ENCODE measurements at places on chromosomes 5 and 9.
A peak's percentile ranks its signal among the peaks of the same experiment; 100 is the strongest.

DNA sequence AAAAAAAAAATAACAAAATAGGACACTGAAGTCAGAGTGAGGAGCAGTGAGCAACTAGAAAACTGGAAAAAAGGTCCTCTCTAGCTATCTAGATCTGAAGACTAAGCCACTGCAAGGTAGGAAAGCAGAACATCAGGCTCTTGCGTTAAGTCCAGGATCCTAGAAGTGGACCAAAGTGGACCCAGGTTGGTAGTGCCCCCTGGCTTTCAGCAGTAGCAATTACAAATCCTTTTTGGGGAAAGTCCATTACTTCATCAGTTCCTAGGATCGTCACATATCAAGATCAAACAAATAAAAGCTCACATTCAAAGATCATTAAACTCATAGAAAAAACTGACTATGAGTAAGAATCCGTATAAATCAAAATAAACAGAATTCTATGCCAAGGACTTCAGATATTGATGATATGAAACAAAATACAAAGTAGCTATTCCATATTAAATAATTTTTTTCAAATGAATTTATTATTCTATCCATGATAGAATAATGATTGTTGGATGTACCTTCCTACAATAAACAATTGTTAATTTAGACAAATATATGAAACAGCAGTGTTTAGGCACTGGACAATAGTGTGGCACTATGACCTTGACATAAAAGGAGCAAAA, 6.5 kb upstream of the RICTOR start:
- peak; percentile 8 for DNase-seq

DNA sequence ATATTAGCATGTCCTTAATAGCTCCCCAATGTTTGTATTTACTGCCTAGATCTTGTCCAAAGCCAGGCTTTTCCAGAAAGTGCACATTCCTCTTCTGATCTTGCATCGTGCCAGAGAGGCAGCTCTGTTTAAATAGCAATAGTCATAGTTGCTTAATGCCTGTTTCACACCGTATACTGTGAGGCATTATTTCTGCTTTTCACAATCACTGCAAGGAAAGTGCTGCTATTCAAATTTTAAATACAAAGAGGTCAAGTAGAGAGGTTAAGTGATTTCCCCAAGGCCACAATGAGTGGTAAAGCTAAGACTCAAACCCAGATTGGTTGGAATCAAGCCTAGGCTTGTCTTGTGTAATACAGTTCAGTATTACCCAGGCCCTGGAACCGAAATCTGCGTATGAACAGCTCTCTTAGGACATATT, 153.6 kb downstream of the SNX18 start:
- no peak for DNase-seq

- no peak for DNase-seq
These were observed 10.6 kb upstream of the SLC2A6 start for GRCh38 chr9:133489253-133490190.

DNA sequence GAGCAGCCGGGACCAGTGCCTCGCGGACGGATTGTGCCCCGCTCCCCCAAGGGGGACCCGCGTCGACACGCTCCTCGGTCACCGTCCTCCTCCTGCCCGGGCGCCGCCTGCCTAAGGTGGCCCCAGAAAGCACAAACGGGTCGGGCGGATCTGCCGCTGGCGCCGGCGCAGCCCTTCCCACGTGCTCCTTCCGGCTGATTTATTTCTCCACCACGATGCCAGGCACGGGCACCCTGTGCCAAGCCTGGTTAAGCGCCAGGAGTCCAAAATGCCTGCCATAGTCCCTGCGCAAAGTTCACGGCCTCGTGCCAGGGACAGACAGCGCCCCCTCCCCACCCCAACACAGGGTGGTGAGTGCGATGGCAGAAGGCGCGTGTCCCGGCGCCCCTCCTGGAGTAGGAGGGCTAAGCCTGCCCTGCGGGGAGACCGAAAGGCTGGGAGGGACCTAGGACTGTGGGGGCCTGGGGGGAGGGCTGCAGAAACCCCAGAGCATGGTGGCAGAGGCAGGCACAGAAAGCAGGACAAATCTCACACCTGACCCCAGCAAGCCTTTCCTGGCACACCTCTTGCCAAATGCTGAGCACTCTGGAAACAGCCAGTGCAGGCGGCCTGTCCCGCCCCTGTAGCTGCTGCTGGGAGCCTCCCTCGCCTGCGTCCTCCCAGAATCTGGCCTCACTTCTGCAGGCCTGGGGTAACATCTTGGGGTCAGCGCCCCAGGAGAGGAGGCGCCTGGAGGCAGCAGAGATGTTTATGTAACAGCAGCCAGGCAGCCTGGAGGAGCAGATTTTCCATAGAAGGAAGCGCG, 1.1 kb upstream of the NOTCH1 start:
- DNase-seq, result peak; percentile 32

DNA sequence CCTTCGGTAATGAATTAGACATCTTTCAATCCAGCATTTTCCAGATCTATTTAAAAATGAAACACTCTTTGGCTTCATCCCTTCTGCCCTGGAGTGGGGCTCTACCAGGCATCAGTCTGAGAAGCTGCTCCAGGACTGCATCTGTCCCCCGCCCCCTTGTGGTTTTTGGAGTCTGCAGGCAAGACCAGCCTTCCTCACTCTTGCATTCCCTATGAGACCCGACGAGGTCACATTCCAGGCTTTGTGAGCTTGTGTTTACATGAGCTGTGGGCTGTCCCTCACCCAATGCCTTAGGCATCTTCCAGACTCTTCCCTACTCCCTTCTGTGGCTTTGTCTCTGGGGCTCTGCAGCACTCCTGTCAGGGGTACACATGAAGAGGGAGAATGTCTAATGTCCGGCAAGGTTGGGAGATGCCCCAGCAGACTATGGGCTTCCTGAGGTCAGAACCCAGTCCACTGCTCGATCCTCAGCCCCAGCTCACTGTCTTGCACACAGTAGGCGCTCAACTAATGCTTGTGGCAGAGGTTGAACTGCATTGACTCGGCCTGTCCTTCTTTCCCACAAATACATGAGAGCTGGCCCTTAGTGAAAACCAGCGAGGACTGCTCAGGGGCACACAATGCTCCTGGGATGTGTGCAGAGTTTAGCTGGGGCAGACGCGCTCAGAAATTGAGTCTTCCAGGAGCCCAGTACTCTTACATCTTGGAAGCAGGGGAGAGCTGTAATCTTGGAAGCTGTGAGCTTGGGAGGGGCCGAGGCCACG, 11.7 kb upstream of the GADD45G start:
- DNase-seq, result no peak

GRCh38 chr5:178420354-178420781, 169.8 kb downstream of the COL23A1 start:
- DNase-seq, result no peak

GRCh38 chr5:175736652-175737051, 78.8 kb downstream of the HRH2 start:
- no peak for DNase-seq

DNA sequence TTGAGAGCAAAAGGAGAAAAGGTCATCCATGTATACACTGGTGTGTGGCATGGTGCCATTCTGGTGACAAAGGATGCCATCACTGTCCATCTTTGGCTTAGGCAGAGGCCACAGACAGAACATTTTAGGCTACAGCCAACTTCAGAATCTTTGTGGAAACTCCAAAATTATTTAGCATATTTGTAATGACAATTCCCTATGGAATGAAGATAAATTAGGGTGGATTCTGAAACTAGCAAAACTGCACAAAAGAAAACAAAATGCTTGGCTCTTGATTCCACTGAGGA, 92.5 kb downstream of the FBXW11 start:
- no peak for DNase-seq

GRCh38 chr5:137383909-137384308, 115.2 kb downstream of the SPOCK1 start:
- DNase-seq, result no peak

GRCh38 chr9:89853931-89854330, 249.1 kb downstream of the GADD45G start:
- no peak for DNase-seq

DNA sequence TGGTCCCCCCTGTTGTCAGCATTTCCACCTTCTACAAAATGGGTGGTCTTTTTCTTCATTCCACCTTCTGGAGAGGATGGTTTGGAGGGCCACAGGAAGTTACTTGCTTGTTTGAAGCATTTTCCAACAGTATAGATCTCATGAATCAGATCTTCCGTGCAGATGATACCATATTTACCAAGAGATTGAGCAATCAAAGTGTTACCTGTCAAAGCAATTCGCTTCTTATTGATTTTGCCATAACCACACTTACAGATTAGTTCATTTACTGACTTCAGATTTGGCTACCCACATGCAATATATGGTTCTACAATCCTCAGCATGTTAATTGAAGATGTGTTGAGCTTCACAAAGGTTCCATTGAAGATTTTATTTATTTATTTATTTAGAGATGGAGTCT, 14.0 kb upstream of the TEX48 start:
- DNase-seq, result no peak

- DNase-seq, result no peak
These were observed 152.2 kb downstream of the FGF18 start for GRCh38 chr5:171571663-171572062.

DNA sequence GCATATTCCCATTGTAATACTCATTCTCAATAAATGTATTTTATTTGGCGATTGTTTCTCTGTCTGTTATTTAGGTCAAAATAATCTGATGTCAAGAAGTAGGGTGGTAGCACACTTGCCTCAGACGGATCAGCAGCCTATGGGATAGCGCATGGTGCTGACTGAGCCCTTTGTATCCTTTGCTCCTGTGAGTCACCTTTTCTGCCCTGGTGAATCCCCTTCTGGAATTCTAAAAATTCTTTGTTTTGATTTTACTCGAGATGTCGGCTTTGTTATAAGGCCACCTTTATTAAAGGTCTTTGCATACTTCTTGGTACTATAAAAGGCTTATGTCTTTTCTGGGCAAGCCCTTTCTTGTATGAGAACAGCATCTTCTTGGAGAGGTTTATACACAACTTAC, 1187.8 kb downstream of the CDH9 start:
- DNase-seq, result no peak

- DNase-seq, result no peak
These were observed 31.0 kb upstream of the ZFR start for GRCh38 chr5:32475334-32476097.

DNA sequence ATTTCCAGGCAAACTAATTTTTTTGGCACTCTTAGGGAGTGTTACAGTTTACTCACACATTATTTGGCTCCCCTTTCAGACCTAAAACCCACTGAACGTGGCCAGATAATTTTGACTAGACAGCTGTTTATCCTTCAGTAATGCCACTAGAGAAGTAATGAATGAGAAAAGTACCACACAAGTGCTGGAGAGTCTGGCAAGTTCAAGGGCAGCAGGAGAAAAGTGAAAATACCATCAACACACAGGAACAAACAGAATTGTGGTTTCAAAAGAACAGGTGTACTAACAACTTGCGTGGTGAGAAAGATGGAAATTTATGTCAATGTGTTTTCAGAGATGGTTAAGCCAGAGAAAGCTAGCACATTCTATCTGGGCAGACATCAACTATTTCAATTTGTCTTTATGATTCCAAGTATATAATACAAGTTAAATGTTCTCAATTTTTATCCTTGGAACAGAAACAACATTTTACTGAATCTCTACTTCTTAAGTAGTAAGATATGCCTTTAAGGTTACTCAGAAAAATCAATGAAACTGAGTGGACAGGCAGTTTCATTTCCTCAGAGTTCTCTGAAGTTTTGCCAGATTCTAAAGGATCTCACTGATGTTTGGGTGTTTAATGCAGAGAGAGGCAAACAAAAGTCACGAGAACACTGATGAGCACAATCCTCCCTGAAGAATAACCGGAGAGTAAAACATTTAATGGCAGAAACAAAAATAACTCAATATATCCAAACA, 91.0 kb downstream of the ARSB start:
- no peak for DNase-seq

DNA sequence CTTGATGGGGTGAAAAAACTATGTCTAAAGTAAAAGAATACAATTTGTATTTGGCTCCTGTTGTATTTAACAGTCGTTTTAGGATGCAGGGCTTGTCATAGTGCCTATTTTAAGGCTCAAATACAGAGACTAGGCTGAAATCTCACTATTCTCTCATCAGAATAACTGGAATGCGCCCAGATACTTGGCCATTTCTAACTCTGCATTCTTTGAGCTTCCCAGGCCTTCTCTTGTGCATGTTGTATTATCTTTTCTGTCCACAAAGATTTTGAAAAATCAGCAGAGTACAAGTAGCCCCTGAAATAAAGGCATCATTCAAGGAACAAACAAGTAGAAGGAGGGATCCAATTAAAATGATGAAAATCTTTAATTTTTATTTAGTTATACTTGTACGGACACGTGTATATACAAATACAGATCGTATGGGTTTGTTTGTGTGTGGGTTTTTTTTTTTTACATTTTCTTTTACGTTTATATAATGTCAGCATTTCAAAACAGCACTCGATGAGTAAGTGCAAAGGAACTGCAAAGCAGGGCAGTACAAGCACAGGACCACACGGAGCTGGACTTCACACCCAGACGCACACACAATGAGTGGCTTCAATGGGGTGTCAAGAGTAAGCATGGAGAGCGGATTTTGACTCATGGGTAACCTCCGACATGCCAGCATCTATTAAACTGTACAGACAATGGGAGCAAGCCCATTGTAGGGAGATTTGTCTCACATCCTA, 294.0 kb downstream of the EFNA5 start:
- no peak for DNase-seq

Measured in activated CD4-positive, alpha-beta T cell treated with anti-CD3 and anti-CD28 coated beads for 4 hours (primary cell).